ENCODE measurements at places on chromosomes 3 and 15.
A peak's percentile ranks its signal among the peaks of the same experiment; 100 is the strongest.

- DNase-seq = peak; percentile 73
These were observed 15.1 kb upstream of the BLM start for GRCh38 chr15:90701880-90702630.

DNA sequence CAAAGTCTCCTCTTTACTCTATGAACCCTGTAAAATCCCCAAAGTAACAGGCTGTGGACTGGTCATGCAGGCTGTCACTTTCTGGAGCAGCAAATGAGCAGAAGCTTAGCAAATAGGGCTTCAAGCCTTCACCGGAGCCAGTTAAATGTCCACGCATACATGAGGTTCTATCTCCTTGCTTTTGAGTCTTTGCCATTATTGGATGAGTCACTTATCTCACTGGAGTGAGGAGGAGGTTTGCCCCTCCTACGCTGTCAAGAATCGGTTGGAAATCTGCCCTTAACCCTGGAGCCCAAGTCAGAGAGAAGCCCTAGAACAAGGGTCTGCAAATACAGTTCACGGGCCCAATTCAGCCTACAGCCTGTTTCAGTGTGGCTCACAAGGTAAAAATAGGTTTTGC is 126.1 kb upstream of the CTNNB1 start:
- no peak for DNase-seq

DNA sequence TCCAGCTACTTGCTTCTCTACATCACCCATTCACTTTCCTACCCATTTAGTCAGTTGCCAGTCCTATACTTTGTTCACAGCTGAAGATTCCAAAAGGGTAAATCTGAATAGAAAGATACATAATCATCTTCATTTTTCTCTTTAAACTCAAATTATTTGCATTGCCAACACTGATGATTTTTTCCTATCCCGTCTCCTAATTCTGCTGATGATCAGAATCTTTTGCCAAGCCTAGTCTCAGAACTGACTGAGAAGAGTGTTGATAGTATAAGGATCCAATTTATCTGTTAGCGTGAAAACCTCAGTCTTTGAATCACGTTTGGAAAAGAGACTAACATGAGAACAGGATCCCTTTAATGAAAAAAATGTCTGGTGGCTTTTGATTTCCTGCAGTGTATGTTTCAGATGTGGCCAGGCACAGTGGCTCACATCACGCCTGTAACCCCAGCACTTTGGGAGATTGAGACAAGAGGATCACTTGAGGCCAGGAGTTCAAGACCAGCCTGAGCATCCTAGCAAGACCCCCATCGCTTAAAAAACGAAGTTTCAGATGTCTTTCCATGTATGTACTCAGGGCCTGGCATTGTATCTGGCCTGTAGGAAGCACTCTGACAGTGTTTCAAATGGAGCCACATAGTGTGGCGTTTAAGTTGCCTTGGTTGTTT is 169.4 kb downstream of the KLHL25 start:
- DNase-seq = no peak

DNA sequence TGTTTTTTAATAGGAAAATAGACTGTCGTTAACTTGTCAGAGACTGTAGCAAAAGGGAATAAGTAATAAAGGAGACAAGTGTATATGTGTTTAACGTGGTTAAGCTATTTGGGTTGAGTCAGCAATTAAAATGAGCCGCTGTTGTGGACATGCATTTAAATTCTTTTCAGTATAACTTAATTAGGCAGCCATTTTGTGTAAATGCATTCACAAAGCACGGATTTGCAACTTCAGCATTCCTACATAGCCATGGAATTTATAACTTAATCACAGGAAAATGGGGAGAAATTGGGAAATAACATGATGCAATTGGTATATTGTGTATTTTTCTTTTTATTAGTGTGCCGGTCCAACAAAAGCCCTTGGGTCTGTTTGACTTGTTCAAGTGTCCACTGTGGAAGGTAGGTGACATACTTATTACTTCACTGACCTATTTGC is 27.9 kb downstream of the USP3 start:
- DNase-seq = no peak

DNA sequence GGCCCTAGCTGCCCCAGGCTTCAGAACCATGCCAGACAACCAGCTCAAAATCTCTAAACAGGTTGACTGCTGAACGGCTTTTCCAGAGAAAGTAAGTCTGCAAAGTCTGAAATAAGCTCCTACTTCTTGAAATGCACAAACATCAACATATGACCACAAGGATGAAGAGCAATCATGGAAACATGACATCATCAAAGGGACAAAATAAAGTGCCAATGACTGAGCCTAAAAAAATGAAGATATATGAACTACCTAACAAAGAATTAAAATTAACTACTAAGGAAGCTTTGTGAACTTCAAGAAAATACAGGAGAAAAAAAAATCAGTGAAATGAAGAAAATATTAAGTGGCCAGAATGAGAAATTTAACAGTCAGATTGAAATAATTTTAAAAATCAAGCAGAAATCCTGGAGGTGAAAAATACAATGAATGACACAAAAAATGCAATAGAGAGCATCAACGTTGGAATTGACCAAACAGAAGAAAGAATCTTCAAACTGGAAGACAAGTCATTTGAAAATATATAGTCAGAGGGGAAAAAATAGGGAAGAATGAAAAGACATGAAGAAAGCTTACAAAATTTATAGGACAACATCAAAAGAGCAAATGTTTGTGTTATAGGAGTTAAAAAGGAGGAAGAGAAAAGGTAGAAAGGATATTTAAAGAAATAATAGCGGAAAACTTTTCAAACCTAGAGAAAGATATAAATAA is 364.2 kb downstream of the OCA2 start:
- peak; percentile 0 for DNase-seq

Data from KBM-7 (cell line).